Eye (tissue), 1 donor: ENCODE measurements at places on chromosomes 7 and 10.

- no peak for DNase-seq
These were observed 231.1 kb downstream of the SLC25A13 start for GRCh38 chr7:96090756-96091155.

DNA sequence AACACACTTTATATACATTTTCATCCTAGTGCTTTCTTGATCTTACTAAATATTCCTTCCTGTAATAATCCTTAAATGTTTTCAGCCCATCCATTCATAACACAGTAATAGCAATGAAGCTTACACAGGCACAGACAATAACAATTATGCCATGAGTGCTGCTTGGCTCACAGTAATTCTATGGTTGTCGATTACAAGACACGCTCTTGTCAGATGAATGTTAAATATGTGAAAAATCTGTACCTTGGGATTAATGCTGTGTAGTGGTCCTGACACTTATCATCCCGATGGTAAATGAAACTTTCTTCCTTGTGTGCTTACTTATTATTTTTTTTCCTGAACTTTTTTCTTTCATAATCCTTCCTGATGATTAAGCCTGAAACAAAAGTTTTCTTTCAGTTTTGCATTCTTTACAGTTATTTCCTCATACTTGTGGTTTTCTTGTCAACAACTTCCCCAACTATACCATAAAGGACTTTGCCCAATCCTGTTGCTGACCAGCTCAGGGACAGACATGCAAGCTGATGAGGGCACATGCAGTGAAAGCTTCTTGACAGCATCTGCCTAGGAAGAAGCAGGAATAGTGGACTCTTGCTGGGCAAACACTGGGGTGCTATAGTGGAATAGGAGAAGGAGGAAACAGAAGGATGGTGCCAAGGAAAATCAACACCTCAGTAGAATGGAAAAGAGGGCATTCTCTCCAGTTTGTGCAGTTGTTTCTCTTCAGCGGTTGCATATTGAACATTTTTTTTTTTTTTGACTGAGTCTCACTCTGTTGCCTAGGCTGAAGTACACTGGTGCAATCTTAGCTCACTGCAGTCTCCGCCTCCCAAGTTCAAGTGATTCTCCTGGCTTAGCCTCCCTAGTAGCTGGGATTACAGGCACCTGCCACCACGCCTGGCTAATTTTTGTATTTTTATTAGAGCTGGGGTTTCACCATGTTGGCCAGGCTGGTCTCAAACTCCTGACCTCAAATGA lies 6.7 kb upstream of the MGAM2 start:
- no peak for DNase-seq

DNA sequence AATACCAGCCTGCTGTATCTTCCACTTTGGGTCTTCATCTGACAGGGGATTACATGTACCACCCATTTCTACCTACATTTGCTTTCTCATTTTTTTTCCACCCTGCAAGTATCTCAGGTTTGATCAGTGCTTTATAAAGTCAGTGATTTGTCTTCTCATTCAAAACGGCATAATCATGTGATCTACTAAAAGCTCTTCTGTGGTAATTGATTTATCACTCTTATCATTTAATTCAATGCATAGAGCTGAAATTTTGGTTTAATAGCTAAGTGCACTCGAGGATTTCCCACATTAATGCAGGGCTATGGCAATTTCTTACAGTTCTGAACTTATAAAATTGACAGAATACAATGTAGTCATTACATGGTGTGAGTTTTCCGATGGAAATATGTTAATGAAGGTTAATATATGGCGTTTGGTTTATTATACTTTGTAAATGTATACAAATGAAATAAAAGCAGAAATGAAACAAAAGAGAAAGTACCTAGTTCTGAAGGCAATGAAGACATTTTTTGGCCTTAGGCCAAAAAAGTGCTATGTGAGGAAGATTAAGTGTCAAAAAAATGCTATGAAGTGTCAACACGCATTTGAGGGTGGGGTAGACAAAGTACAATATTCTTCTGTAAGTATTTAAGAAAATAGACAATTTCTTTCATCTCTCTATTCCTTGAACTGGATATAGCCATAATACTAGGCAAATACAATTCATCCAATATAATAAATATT lies 457.3 kb downstream of the ETV1 start:
- DNase-seq: no peak

DNA sequence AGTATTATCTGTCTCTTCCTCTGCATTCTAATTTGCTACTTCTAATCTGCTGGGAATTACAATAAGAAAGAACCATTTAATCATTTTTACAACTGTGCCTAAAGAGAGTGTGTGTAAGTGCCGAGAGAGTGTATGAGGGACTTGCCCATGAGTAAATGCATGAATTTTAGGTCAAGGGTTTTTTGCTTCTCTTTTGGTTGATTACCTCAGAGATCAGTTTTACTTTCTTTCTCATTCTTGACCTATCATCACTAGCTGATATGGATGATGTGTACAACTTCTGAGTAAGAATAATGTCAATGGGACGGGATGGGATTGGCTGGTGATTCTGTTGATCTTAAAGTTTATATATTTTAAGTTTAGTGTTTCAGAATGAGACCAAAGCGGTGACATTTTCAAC lies 47.8 kb downstream of the IKZF1 start:
- DNase-seq: no peak

- no peak for DNase-seq
These were observed 210.5 kb upstream of the YAE1 start for GRCh38 chr7:39355664-39356063.

GRCh38 chr10:62457598-62457997 lies 83.4 kb downstream of the ZNF365 start:
- no peak for DNase-seq

DNA sequence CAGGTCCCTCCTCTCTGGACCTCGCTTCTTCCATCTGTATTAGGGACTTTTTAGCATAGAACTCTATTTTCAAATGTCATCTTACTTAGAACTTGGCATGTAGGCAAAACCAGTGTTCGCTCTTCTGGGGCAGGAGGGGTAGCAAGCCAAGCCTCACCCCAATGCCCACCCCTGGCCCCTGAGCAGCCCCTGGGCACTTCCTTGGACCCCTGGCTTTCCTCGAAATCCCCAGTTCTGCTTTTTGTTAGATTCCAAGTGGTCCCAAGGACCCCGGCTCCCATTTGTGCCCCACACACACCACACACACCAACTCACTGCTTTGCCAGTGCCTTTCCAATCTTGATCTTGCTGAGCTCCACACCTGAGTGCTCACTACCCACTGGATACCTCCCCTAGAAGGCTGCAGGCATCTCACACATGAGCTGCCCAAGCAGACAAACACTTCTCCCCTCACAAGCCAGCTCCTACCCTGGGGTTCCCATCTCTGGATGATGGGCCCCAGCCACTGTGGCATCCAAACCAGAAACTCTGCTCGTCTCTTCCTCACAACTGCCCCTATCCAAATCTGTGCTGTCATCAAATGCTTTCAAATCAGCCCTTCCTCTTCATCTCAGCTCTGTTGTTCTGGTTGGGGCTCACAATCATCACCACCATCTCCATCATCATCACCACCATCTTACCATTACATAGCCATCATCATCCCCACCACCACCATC lies 167.9 kb upstream of the ZMIZ1 start:
- DNase-seq: no peak

DNA sequence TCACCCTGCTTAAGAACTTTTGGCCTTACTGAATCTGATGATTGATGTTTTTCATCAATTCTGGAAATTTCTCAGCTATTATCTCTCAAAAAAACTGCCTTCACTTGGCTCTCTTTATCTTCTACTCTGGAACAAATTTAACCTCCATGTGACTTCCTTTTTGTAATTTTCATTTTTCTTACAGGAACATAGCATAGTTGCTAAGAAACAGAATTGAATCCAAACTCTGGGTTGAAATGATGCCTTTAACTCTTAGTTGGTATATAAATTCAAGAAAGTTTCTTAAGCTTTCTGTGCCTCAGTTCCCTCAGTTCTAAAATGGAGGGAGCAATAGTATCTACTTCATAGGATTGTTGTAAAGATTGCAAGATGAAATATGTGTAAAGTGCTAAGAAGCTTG lies 19.8 kb downstream of the GPR141 start:
- DNase-seq: no peak

DNA sequence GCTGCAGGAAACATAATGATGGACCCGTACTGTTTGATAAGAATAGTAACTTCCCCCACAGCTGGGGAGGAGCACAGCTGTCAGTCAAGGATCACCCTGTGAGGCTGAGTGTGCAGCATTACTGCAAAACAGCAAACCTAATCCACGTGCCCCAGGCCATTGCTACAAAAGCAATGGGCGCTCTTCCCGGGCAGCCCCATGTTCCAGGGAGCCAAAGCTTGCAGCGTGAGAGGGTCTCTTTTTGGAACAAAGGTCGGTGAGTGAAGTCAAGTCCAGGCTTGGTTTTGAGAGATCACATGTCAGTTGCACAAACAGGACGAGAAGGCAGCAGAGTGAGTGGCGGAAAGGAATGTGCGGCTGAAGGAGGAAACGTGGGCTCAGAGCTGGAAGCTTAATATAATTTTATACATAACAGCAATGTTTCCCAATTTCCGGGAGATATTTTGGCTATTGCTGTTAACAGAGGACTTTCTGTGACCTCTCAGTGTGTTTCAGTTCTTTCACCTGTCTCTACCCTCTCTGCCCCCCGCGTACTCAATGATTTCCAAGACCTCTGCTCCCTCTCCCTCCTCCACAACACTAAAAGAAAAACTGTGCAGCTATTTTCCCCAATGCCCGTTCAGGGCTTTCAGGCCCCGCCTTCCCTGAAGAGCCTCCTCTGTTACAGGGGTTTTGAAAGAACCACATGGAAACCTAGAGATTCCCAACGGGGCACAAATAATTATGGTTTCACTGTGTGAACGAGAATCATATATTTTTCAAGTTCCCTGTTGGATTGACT lies 128.9 kb downstream of the MTPAP start:
- peak; percentile 78 for DNase-seq

DNA sequence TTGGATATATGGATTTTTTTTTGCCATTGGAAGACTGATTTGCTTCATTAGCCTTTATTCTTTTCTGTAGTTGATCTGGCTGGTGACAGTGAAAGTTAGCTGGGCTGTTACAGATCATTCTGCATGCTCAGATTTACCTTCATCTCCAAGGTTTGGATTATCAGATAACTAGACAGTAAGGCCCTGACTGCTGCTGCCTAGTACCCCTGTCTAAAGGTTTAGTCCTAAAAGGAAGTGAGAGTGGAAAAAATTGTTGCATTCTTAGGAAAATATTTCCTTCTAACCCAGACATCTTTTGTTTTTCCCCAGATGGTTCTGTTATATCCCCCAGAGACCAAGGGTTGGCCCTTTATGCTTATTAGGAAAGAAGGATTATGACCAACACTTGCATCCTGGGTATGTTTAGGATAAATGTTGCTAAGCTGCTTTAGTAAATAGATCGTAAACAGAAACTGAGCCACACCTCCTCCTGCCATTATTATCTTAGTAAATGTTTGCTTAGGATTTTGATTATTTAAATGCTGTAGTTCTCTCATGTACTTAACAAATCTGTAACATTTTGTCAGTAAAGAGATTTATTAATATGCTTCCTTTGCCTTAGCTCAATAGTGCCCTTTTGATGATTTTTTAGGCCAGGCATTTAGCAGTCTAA lies 44.4 kb downstream of the MCU start:
- DNase-seq: no peak

DNA sequence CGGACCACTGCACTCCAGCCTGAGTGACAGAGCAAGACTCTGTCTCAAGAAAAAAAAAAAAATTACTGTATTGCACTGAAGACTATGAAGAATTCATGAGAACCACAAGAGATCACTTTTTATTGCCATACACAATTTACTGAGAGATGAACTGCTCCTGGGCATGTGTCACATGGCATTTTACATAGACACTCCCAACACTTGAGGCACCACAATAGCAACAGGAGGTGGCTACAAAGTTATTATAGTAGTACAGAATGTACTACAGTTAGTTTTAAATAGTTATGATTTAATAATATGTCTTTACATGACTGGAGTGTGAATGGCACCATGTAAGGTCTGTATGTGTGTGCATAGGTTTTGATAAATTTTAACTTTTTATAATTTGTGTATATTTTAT lies 70.6 kb downstream of the KMT2E start:
- no peak for DNase-seq

DNA sequence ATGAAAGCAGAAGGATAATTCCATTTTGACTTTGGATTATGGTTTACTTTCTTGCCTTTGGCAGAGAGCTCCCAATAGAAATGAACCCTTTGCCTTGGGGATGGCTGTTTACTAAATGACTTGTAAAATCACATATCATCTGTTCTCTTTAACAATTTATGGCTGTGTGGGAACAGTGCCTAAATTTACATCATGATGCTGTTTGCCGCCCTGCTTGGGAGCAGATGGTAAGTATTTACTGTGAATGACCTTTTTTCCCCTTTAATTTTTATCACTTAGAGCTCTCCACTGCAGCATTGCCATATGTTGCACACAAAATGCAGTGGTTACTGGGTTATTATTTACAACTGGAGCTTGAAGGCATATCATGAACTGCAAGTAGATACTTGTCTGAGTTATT lies 13.4 kb downstream of the HEPACAM2 start:
- DNase-seq: no peak

- no peak for DNase-seq
These were observed 19.0 kb downstream of the VPS41 start for GRCh38 chr7:38889872-38890432.

GRCh38 chr10:104780946-104781595 lies 140.0 kb downstream of the SORCS3 start:
- no peak for DNase-seq

GRCh38 chr7:5300366-5300765 lies 17.6 kb downstream of the SLC29A4 start:
- no peak for DNase-seq

DNA sequence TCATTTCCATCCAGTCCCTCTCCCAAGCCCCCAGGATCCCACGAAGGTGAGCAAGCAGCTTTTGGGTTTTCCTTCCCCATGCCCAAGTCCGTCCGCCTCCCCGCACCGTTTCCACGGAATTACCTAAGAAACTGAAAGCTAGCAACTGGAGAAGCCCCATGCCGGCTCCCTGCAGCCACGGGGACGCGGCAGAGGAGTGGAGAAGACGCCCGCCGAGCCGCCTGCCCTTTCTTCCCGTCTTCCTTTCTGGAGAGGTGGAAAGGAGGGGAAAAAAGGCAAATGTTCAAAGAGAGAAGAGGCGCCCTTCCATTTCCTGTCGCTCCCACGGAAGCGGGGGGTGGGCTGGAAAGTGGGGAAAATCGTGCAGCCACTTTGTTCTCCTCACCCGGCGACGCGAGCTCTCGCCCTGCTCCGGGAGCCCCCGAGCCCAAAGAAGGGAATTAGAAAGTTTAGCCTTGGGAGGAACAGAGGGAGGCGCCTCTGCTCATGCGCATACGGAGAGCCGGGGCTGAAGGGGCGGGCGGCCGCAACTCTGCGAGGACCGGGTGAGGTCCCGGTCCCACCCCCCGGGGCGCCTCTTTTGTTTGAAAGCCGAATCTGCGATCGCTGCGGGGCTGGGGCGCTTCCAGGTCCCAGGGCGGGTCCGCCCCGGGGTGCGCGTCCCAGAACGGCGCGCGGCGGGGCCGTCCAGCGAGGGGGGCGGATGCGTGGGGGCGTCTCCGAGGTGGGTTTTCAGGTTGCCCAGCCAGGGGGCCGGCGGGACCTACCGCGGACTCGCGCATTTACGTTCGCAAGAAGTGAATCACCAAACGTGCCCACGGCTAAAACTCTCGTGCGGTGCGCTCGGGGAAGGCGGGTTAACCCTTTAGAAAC lies at the start of gene LAMB1:
Gene LAMB1 (minus strand): TSS at position 436 of the 873 bp plus-strand sequence. CDS start 276 bp downstream, at position 160.
- peak; percentile 86 for DNase-seq
